Activated CD8-positive, alpha-beta memory T cell treated with anti-CD3 and anti-CD28 coated beads for 1 hour (primary cell): ENCODE measurements at places on chromosomes 13 and 19.
A peak's percentile ranks its signal among the peaks of the same experiment; 100 is the strongest.

- no peak for DNase-seq
Measured at GRCh38 chr13:98960606-98961502, 17.0 kb downstream of the DOCK9 start.

DNA sequence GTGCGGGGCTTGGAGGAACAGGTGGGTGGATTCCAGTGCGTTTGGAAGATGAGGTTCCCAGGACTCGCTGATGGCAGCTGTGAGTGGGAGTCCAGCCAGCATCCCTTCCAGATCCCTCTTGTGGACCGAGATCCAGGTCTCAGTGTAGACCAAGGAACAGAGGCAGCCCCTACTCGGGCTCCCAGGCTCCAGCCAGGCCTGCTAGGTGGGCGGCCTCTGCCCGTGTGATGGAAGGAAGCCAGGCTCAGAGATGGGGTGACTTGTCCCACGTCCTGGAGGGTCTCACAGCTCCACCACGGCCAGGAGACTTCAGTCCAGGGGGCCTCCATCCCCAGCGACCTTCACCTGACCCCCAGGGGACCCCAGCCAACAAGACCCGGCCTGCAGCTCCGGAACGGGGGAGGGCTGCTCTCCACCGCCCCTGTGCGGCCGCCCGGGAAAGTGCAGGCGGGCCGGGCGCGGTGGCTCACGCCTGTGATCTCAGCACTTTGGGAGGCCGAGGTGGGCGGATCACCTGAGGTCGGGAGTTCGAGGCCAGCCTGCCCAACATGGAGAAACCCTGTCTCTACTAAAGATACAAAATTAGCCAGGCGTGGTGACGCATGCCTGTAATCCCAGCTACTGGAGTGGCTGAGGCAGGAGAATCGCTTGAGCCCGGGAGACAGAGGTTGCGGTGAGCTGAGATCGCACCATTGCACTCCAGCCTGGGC, 729 bp upstream of the MADCAM1 start:
- no peak for DNase-seq

DNA sequence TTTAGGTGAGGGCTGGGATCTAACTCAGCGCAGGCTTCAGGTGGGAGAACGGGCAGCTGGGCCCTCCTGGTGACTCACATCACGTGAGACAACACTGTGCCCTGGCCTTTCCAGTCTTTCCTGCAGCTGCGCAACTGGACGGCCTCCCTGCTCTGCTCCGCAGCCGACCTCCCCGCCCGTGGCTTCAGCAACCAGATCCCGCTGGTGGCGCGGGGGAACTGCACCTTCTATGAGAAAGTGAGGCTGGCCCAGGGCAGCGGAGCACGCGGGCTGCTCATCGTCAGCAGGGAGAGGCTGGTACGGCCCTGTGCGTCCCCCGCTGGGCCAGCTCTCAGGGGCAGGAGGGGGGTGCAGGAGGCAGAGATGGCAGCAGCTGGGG, 8.8 kb downstream of the SPPL2B start:
- no peak for DNase-seq

- DNase-seq, result peak; percentile 64
Measured at GRCh38 chr19:53254411-53255341, at the start of gene ZNF677. TSS of gene ZNF677 (minus strand) at chr19:53254873. CDS start at chr19:53251550, 3,323 bp downstream.

DNA sequence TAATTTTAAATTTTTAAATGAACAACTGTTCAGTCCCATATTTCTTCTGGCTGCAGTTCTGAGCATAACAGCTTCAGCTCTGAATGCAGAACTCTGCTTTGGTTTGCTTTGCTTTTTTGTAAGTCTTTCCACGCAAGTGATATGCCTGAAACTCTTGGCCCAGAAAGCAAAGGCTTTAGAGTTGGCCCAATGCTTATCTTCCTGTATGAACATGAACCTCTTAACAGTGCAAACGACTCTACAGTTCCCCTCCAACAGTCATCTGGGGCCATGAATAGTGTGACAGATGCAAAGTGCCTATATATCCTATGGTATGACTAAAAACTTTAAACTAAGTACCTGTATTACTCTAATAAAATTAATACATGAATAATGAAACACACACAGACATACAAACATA, 14.7 kb downstream of the ZNF112 start:
- DNase-seq, result no peak

DNA sequence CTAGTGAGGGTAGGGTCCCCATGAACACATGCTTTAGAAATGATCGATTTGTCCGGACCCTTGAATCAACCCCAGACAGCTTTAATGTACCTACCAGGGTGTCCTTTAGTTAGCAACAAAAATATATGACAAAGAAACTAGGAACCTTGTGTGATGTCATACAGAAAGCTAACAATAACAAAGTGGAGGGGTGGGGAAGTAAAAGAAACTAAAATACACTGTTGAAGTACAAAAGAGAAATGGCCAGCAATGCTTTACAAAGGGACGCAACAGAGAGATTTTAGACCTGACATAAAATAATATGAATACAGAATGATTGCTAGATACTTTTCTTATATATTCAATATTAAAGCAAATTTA, 40.0 kb downstream of the DZIP1 start:
- DNase-seq, result no peak

DNA sequence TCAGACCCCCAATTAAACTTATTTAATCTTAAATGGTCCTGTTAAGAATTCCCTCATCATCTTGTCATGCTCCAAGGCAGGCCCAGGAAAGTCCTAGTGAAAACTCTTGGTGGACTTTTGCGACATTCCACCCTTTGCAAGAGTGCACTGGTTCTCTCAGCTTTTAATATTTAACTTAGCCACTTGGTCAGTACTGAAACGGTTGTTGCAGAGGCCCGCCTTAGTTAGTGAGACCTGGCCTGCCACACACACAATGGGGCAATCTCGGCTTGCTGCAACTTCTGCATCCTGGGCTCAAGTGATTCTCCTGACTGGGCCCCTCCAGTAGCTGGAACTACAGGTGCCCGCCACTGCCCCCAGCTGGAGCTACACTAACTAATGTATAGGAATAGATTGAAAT, 1366.0 kb downstream of the UQCRFS1 start:
- no peak for DNase-seq

GRCh38 chr19:41159881-41160280, 33.1 kb upstream of the CYP2S1 start:
- DNase-seq, result no peak

GRCh38 chr19:35295792-35296462, 4.0 kb downstream of the MAG start:
- no peak for DNase-seq

DNA sequence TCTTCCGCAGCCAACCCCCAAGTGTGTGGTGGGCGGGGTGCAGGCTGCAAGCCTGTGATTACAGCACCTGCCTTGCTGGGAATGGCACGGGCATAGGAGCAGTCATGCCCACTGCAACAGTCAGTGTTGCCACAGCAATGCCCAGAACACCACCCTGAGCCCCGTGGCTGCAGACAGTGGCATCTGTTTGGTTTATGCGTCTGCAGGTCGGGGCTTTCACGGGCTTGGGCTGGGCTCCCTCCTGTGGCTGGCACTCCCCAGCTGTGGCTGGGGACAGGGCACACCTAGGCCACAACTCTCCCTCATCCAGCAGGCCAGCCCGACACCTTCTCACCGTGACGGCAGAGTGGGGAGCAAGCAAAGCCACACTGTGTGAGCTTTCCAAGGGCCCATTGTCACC, 115.3 kb upstream of the C1QTNF9B start:
- no peak for DNase-seq

DNA sequence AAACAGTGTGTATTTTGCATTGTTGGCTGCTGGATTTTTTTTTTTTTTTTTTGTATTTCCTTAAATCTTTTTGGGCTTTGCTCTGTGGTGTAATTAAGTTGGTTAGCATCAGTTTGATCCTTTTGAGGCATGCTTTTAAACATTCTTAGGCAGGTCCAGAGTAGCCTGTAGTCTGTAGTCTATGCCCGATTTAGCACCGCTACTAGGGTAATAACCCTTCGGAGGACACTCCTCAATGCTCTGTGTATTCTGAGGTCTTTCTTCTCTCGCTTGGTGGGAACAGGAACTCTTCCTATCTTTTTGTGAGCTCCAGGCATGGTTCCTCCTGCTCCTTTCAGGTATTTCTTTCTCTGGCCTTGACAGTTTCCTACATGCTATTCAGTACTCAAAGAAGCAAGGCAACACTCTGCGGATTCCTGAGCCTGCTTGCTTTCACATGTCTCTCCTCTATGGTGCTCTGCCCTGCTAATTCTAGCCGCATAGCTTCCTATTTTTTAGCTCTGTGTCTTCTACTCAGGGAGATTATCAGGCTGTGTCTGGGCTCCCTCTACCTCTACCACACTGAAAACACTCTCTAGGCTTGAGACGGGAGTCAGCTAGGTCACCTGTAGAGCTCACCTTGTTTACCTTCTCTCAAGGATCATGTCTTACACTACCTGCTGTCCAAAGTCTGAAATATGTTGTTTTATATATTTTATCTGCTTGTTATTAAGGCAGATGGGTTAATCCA, 195.1 kb downstream of the NDFIP2 start:
- DNase-seq, result no peak

DNA sequence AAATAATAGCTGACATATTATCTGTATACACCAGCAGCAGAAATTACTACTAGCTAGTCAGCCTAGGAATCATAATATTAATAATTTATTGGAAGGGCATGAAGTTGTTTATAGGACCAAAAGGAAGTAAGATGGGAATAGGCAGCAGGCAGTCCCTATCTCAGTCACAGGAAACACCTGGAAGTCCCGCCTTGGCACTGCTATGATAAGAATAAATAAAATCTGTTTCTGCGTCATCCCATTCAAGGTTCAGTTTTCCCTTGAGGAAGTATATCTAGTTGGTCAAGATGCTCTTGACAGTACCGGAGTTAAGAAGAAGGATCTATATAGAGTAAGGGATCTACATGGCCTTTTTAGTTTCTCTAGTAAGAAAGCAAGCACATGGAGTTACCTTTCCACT, 830.8 kb downstream of the DIAPH3 start:
- no peak for DNase-seq

DNA sequence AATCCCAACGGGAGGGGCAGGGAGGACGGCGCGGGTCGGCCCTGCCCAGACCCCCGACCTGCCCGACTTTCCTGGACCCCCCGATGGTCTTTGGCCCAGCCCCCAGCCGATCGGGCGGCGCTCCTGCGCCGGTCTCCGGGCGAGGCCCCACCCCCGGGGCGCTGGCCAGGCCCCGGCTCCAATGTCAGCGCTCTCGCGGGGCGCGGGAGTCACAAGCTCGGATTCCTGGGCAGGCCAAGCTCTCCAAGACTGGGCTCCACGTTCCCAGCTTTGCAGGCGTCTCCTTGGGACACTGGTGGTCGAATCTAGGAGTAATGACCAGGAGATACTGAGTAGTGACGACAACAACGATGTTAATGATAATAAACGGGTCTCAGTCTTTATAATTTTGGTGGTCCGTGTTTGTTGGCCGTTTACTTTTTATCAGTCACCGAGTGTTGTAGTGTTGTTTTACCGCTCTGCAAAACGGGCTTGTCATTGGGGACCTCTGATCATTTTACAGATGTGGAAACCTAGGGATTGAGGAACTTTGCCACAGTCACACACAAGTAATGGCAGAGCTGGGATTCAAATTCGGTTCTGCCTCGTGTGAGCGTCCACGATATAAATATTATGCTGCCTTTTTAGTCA, 545 bp downstream of the RAD23A start:
- DNase-seq, result no peak

DNA sequence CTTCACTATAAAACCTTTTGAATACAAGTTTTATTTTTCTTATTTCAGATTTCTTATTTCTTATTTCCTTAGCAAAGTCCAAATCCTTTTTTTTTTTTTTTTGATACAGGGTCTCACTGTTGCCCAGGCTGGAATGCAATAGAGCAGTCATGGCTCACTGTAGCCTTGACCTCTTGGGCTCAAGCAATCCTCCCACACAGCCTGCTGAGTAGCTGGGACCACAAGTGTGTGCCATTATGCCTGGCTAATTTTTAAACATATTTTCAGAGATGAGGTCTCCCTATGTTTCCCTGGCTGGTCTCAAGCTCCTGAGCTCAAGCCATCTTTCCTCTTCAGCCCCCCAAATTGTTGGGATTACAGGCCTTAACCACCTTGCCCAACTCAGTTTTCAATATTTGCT, 334.3 kb downstream of the DLEU7 start:
- no peak for DNase-seq

DNA sequence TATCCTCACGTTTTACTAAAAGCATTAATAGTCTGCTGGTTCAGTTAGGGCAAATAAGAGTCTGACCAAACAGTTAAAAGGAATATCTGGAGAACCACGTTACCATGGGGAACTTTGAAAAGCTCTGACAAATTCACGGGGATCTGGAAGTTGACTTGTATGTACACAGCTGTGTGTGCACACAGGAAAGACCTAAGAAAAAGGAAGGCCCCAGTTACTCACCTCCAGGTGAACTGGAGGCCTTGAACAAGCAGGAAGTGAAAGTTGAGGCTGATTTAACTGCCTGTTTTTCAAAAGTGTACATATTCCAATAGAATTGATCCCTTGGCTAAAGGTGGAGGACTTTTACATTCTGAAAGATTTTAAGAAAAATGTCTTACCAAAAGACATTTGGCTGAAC, 1891.6 kb upstream of the PCDH20 start:
- DNase-seq, result no peak

GRCh38 chr13:34467450-34468083, 474.5 kb upstream of the NBEA start:
- no peak for DNase-seq

GRCh38 chr13:81207636-81208035, 866.7 kb upstream of the SPRY2 start:
- DNase-seq, result no peak

GRCh38 chr19:3873151-3873550, 4.3 kb upstream of the ZFR2 start:
- no peak for DNase-seq

DNA sequence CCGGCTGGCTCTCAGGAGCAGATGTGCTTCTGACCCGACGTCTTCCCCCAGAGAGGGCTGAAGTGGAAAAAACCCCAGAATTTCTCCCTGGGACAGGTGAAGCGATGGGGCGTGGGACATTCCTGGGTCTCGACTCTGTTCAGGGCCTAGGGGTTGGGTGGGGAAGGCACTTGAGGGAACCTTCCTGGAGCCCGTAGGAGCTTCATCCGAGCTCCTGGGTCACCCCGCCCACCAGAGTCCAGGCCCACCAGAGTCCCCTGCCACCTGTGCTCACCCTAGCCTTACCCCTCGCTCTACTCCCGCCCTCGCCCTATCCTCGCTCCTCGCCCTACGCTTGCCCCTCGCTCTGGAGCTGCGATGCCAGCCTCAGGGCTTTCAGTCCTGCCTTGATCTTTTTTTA, 23.2 kb downstream of the EPN1 start:
- DNase-seq, result no peak

DNA sequence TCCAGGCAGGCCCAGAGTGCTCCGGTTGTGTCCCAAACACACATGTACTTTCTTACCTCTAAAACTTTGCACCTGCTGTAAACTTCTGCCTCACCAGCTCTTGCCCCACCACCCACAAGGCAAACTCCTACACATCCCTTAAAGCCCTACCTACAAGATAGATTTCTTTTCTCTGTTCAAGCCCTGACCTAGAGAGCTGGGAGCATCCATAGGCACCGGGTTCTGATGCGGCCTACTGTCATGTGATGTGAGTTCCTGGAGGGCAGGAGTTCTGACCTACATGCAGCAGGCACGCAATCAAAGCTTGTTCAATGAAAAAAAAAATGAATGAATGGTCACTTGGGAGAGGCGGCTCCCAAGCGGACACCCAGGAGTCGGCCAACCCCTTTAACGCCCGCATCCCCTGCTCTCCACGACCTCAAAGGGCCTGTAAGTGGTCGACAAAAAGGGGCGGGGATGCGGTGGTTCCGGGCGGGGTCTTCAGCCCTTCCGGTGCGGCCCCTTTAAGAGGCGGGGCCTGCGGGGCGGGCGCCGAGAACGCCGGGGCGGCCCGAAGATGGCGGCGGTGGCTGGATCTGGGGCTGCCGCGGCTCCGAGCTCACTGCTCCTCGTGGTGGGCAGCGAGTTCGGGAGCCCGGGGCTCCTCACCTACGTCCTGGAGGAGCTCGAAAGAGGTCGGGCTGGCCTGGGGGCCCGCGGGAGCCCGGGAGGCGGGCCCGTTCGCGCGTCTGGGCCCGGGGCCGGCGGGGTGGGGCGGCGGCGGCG, at the start of gene MAP1S:
MAP1S (plus strand) TSS at position 534 of the 765 bp plus-strand sequence; CDS start at position 557, 23 bp downstream.
- DNase-seq, result no peak
